ENCODE measurements at places on chromosomes 1 and 21. TPM values are rescaled to one million over a fixed set of nuclear protein-coding genes. Genes with fewer than 3 reads are reported as not detected.

The SYT6 gene
- not detected for total RNA-seq

The WDR64 gene
- not detected for total RNA-seq

The BCAN gene
- 0.29 TPM for total RNA-seq

The CDCA8 gene
- 7.7 TPM for total RNA-seq

GRCh38 chr1:86345042-86345441, 51.1 kb downstream of the ODF2L start:
- no peak overlapping the region for H3K27ac ChIP-seq
- H3K4me1 ChIP-seq = no peaks in the 10 kb centered on the region
- no peak for DNase-seq
- H3K36me3 ChIP-seq = peaks cover 4% of the 10 kb centered on the region
- no peaks in the 10 kb centered on the region for H3K27me3 ChIP-seq

DNA sequence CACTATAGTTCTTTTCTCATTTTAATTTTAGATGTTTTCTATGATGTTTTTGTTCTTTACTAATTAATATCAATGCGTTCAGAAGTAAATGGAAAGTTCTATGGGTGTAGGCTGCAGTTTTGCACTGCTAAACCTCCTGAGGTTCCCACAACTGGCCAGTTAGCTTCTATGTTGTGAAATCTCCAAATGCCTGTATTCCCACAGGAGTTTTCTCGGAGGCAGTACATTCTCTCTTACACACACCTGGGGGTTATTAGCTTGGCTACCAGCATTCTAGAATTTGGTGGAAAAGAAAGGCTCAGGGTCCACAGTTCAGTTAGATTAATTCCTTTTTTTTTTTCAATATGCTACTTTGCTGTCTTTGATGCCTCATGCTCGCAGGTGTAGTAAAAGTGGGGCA, 216.9 kb upstream of the NRIP1 start:
- H3K4me3 ChIP-seq = no peak overlapping the region
- H3K36me3 ChIP-seq = no peaks in the 10 kb centered on the region
- H3K27ac ChIP-seq = no peak overlapping the region
- no peak for DNase-seq

DNA sequence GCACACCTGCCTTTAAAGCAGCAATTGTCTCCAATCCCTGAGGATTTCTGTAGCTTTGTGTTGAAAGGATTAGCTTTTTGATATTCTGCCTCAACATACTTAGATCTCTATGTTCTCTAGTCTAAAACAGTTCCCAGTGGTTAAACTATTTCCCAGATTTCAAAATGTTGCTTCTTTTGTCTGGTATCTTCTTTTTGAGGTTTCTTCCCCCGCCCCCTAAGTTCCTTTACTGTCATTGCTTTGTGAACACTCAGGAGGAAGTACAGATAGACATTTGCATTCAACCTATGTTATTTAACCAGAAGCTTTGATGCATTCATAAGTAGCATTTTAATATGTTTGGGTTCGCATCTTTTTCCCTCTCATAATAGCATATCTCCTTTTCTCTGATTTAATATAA, 33.5 kb downstream of the CYYR1 start:
- no peaks in the 10 kb centered on the region for H3K4me1 ChIP-seq
- DNase-seq = no peak
- H3K27ac ChIP-seq = no peak overlapping the region
- no peak overlapping the region for H3K4me3 ChIP-seq
- H3K27me3 ChIP-seq = no peaks in the 10 kb centered on the region
- H3K36me3 ChIP-seq = no peaks in the 10 kb centered on the region

GRCh38 chr1:245599371-245600174, 444.8 kb downstream of the KIF26B start:
- H3K4me3 ChIP-seq = no peak overlapping the region
- peaks cover 8% of the 10 kb centered on the region for H3K4me1 ChIP-seq
- H3K27ac ChIP-seq = peak overlapping the region; percentile 53
- H3K27me3 ChIP-seq = peaks cover 37% of the 10 kb centered on the region
- no peak for DNase-seq

DNA sequence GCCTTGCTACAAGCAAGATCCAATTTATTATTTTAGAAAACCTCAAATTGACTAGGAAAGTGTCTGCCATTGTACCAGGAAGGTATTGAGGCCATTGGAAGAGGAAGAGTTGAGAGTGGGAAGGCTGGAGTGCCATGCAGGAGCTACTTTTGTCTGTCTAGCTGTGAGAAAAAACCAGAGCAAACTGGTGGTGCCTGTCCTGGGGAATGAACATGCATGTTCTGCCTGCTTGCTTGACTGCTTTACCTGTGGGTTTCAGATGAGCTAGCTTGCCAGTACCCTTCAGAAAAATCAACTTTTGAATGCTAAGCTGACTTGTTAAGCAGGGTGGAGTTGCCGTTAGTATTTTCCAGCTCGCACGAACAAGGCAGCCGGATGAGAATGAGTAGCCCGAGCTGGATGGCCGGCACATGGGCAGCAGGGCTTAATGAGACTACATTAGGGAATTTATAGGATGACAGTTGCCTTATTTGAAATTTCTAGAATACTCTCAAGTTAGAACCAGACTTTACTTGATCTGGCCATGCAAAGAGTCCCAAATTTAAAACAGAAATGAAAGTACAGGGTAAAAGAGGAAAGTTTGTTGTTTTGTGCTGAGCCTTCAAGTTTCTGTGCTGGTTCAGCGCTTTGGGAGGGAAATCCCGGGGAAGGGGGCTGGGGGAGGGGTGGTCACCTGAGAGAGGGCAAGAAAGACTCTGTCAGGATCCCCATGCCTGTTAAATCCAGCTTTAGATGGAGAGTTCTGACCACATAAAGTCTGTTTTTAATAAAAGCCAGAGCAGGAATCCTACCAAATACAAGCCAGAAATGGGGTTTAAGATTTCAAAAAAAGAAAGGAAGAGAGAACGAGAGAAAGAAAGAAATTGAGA, 29.6 kb upstream of the C1orf105 start:
- H3K27ac ChIP-seq = peak overlapping the region; percentile 86
- H3K36me3 ChIP-seq = peaks cover 16% of the 10 kb centered on the region
- peaks cover 62% of the 10 kb centered on the region for H3K4me1 ChIP-seq

DNA sequence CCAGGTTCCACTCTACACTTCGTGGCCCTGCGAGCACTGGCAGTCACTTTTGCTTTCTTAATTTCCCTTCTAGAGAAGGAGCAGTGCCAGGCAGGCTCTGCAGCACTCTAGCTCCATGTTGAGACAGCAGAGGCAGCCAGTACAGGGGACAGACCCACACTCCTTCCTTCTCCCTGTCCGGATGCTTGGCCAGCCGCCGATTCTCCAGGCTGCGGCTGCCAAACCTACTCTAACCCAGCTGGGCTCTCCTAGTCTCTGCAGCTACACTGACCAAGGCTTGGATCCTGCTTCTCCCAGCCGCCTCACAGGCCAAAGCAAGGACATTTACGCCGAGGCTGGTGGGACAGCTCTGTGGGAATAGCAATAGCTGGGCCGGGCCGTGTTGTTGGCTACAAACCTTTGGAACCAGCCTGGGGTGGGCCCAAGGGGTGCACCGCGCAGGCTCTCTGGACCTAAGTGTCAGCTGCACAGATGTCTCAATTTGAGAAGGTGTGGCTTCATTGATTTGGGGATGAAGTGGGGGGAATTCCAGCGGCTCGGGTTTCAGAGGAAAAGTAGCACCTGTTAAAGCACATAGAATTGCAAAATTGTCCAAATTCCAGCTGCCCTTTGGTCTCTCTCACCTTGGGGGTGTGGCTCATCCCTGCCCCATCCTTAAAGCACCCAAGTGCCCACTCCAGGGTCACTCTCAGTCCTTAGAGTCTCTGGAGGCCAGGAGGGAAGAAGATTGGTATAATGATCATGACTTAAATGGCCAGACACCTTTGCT, 3.2 kb downstream of the BARHL2 start:
- peaks cover 2% of the 10 kb centered on the region for H3K36me3 ChIP-seq
- no peak for DNase-seq
- H3K4me3 ChIP-seq = no peak overlapping the region
- no peak overlapping the region for H3K27ac ChIP-seq
- H3K27me3 ChIP-seq = peaks cover 89% of the 10 kb centered on the region
